NCI-H345 (cell line): ENCODE measurements at places on chromosomes 6 and 20.

DNA sequence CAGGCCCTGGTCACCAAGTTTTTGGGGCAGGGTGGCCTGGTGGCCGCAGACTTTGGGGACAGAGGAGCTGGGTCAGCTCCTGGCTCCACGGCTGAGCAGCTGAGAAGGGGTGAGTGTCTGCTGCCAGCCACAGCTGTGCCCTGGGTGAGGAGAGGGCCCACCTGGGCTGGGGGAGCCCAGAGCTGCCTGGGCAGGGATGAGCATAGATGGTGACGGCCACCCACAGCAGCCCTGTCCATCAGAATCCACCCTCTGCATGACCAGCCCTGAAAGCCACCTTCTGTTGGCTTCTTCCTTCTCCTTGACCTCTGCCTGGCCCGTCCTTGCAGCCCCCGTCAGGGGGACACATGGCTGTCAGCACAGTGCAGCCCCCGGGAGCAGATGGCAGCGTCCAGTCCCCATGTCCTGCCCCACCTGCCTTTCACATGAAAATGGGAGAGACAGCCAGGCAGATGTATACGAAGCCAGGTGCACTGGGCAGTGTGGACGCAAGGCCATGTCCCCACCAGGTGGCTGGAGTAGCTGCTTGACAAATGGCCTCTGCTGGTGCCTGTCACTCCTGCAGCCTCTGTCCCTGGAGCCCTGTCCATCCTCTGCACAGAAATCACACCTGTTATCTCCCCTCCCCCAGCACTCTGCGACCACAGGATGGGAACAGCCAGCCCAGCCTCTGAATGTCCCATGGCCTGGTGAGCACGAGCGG lies 220.8 kb downstream of the PREX1 start:
- no peak for DNase-seq

GRCh38 chr20:46985250-46985649 lies 90.6 kb downstream of the EYA2 start:
- peak; percentile 48 for DNase-seq

- no peak for DNase-seq
These were observed 380.0 kb downstream of the BTBD9 start for GRCh38 chr6:38259736-38260135.

DNA sequence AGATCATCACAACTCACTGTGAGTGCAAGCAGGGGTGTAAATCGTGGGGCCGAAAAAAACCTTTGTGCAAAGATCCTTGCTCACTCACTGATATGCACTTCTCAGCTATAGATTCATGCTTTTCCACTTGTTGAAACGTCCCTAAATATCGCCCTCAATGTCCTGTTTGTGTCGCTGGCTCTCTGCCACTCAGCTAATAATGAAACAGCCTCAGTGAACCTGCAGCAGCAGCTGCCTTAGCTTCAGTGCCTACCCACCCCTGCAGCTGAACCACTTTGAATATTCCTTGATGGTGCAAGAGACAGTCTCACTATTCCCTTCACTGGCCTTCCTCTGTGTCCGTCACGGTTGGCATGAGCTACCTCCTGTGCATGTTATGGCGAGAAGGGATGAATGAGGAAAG lies 128.9 kb upstream of the NAA20 start:
- DNase-seq, result peak; percentile 93

GRCh38 chr6:150492507-150492906 lies 107.2 kb upstream of the PLEKHG1 start:
- DNase-seq, result no peak

DNA sequence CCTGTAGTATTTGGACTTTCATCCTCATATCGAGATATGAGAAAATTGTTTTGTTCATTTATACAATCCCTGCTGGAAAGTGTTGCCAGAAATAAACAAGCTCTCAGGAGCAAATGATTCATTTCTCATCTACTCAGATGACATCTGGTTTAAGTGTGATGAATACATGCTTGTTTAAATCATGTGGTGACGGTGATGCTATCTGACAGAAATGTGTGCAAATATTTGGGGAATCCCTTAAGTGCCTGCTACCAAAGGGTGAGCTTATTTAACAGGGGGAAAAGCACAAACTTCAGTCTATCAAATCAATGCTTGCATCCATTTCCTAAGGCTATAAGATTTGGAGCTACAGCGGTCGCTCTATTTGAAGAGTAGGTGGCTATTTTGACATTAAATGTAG lies 368.3 kb upstream of the SASH1 start:
- DNase-seq, result no peak

- DNase-seq, result no peak
These were observed 14.6 kb upstream of the TXLNB start for GRCh38 chr6:139306291-139306981.

GRCh38 chr20:37526839-37527637 lies 638 bp downstream of the BLCAP start:
- DNase-seq, result no peak

- DNase-seq, result peak; percentile 36
These were observed 24.4 kb downstream of the QKI start for GRCh38 chr6:163438940-163439335.

- no peak for DNase-seq
These were observed 6.4 kb upstream of the KIF6 start for GRCh38 chr6:39731565-39731964.

GRCh38 chr20:45833030-45833882 lies at the start of gene SNX21:
Gene SNX21, plus strand, starts transcription at chr20:45833799. Its CDS starts 121 bp downstream, at chr20:45833920.
- peak; percentile 74 for DNase-seq
